Fibroblast of gingiva (primary cell): ENCODE measurements at places on chromosomes 7 and 10.
A peak's percentile ranks its signal among the peaks of the same experiment; 100 is the strongest.

DNA sequence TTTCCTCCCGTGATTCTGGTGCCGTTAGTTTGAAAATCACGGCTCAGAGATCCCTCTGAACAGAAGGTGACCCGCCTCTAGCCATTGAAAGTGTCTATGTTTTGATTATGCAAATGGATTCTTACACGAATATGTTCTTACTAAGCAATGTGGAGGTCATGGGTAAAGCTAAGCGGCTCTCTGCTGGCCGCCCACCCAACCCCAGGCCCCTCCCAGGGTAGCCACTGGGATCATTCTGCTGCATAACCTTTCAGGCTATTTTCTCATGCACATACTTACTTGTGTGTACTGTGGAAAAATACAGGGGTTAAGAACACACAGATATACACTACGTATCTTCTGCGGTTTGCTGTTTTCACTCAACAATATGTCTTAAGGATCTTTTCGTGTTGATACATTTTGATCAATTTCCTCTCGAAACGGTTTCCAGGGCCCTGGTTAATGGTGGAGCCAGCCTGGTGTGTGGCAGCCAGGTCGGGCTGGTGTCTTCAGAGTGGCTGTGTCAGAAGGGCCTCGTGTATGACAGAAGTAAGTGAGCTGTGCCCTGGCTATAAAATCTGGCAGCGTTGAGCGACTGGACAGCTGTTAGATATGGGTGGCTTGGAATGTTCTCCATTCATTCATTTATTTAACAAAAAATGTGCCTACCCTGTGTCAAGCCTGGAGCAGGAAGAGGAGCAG lies 29.9 kb downstream of the ZNF783 start:
- DNase-seq: no peak

DNA sequence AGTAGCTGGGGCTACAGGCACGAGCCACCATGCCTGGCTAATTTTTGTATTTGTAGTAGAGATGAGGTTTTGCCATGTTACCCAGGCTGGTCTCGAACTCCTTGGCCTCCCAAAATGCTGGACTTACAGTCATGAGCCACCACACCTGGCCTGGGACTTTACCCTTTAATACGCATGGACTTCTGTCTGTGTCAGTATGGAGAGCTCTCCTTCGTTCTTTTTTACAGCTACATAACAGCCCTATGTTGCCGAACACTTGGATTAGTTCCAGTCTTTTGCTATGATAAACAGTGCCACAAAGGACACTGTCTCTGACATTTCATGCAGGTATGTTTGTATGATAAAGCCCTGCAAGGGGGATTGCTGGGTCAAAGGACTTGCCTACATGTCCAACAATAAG lies 10.9 kb upstream of the OAT start:
- no peak for DNase-seq

- DNase-seq: no peak
These were observed 22.6 kb downstream of the NKX2-3 start for GRCh38 chr10:99555371-99555770.

GRCh38 chr10:48378675-48379074 lies 72.2 kb downstream of the MAPK8 start:
- no peak for DNase-seq

DNA sequence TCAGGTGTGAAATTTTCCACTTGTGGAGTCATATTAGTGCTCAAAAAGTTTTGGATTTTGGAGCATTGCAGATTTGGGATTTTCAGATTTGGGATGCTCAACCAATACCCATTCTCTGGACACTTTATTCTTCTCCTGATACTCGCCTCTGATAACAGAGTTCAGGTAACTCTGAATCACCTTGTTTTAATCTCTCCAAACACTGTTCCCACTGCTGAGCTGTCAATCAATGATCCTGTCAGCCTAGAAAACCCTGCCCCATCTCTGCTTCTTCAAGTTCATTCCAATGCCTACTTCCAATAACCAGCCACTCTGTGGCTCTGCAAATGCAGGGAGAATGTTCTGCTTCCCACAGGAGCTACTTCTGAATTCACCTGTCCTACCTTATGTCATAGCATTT lies 21.8 kb downstream of the SGMS1 start:
- no peak for DNase-seq

GRCh38 chr10:16425449-16425848 lies 11.4 kb upstream of the PTER start:
- DNase-seq: no peak

DNA sequence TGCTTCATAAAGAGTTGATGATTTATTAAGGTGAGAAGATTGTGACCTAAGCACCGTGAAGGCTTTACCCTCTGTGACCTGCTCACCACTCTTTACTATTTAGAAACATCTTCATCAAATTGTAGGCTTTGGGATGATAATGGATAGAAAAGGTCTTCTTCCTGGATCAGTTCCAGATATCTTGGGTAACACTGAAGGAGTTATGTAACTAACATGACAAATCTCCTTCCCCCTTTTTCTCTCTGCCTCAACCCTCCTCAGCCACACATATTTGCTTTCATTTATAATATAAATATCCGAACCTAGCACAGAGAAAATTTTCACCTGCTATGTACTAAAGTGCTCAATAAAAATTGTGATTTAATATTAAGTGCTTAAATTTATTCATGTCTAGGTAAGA lies 151.5 kb downstream of the FRMD4A start:
- no peak for DNase-seq

GRCh38 chr10:84291384-84291783 lies 37.0 kb upstream of the CCSER2 start:
- peak; percentile 35 for DNase-seq

GRCh38 chr10:14712991-14713424 lies 61.7 kb downstream of the FAM107B start:
- peak; percentile 26 for DNase-seq

DNA sequence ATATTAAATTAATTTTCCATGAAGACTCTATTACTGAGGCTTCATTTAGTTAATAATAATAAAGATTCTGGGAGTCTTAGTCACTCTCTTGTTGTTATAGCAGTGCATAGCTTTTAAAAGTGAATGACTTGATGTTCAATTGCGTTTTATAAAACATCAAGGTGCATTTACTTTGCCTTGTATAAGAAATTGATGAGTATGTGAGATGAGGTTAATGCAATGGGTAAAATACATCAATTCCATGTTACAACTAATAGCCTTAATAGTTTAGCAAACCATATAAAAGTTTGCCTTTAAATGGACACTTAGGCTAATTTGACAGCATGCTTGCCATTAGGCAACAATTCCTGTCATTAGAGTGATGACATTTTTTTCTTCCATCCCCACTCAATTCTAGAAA lies 173.6 kb upstream of the TEX47 start:
- DNase-seq: no peak

DNA sequence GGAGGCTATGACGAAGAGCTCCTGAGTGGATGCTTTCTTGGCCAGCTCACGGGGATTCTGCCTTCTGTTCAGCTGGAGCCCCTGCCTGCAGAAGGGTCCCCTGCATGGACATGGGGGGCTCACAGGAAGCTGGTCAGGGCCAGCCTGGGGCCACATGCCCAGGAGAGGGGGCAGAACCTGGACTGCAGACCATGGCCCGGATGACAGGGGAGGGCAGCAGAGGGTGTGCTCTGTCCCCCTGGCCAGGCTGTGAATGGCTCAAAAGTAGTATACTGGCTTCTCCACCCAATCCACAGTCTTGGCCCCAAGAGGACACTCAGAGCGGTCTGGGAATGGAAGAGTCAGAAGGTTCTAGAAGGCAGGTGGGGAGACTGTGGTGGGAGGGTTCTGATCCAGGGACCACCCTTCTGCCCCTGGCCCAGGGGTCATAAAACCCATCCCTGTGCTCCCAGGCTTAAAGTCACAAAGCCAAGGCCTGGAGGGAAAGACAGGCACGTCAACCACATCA lies 40.3 kb downstream of the PPIF start:
- no peak for DNase-seq

- peak; percentile 63 for DNase-seq
These were observed at the start of gene FAM171A1 for GRCh38 chr10:15370856-15371701. TSS of gene FAM171A1 (minus strand) at chr10:15371289. CDS start at chr10:15371052, 237 bp downstream.

- peak; percentile 73 for DNase-seq
These were observed 173.2 kb downstream of the ZNF438 start for GRCh38 chr10:30858499-30858898.

DNA sequence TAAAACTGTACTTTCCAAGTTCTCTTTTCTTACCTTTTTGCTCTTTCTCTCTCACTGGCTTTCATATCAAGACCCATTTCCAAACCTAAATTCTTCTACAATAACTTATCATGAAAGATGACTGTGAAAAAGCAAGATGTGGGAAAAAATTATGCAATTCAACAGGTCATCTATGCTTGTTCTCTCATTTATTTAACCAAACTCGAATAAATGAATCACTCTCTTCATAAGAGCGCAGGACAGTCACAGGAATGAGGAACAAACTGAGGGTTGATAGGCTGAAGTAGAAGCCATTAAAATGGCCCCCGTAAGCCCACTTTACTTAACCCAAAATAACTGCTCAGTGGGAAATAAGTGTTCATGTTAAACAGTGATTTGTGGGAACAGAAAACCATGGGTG lies 1289.7 kb upstream of the SORCS1 start:
- DNase-seq: no peak

GRCh38 chr7:34361663-34362250 lies 296.3 kb upstream of the NPSR1 start:
- DNase-seq: no peak

DNA sequence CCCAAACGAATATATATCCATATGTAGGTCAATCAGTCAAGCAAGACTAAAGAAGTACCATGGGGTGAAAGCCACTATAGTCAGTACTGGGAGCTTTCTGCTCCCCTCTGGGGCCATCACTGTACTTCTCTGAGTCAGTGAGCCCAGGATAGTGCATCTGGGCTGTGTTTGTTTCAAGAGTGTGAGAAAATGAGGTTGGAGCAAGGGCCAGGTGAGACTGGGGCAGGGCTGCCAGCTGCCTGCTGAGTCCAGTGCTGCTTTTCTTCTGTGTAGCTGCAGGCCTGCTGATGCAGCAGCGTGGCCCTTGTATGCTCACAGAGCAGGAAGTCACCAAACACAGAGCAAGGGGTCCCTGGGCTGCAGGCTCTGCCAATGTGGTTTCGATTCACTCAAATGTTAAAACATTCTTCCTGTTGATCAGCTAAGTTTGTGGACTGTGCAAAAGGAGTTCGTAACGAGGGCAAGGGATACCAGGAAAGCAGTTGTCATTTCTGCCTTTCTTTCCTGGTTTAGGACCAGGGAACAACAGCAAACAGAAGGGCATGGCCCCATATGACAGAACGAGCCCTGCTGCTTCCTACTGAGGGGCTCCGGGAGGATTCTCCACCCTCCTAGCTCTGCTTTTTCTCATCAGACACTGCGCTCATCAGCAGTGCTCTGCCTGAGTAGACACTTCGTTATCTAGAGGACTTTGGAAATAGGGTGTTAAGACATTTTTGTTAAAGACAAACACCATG lies 65.4 kb upstream of the TNS3 start:
- no peak for DNase-seq

GRCh38 chr7:118974836-118975235 lies 750.3 kb downstream of the ANKRD7 start:
- peak; percentile 30 for DNase-seq

- peak; percentile 8 for DNase-seq
These were observed 711.2 kb upstream of the NRP1 start for GRCh38 chr10:34045571-34046190.

DNA sequence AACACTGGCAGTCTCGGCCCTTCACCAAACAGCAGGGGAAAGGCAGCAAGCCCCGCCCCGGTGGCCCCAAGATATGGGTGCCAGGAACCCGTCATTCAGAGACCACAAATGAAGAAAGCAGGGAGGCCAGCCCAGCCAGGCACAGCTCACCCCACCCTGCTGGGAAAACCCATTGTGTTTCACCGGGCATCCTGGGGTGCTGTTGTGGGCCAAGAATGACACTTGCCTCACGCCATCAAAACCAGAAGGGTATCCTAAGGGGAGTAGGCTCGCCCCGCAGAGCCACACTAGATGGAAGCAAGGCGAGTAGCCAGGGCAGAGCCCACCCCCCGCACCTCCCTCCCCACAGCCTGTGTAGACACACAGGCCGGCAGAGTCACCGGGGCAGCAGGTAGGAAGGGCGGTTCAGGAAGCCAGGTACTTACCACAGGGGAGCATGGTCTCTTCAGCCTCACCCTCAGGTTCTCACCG lies 72.5 kb upstream of the KCNMA1 start:
- DNase-seq: no peak

DNA sequence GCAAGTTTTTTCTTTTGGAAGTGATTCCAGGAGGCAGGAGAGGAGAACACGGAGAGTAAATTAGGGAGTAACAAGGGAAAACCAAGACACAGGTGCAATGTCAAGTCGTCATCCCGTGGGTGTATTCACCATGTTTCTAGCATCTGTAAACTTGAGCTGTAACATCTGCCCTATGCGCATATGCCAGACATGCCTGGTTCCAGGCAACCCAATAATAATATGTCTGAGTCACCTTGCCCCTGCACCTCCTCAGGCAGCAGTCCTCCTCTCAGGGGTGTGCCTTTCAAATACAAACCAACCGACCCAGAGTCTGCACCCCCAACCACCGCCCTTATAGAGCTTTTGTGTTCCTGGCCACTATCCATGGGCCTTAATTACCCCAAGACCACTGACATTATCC lies 107.0 kb upstream of the PDE1C start:
- no peak for DNase-seq

- no peak for DNase-seq
These were observed 96.4 kb upstream of the DIP2C start for GRCh38 chr10:785861-786214.

DNA sequence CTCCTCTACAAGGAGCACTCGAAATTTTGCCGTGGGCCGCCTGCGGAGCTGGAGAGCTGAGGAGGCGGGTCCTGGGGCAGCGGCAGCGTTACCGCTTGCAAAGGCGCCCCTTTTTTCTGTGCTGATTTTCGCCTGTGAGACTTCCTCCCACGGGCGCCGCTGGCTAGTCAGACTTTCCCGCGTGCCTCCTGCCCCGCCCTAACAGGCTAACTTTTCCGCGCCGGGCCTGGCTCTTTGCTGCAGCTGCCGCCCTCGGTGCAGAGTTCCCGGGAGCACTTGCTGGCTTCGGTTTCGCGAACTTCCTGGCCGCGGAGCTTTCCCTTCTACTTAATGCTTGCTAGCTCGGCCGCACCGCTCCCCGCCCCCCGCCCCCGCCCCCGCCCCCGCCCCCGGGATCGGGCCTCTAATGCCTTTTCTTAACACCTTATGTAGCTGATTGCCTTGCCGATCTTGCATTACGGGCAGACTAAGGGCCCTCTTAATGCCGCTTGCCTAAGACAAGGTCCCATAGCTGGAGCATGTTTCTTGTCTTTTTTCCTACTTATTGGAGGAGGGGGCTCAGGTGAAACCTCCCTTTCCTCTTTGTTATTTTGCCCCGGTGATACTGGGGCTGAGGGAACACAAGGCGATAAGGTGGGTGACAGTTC lies 37.9 kb upstream of the RASGEF1A start:
- DNase-seq: peak; percentile 26

DNA sequence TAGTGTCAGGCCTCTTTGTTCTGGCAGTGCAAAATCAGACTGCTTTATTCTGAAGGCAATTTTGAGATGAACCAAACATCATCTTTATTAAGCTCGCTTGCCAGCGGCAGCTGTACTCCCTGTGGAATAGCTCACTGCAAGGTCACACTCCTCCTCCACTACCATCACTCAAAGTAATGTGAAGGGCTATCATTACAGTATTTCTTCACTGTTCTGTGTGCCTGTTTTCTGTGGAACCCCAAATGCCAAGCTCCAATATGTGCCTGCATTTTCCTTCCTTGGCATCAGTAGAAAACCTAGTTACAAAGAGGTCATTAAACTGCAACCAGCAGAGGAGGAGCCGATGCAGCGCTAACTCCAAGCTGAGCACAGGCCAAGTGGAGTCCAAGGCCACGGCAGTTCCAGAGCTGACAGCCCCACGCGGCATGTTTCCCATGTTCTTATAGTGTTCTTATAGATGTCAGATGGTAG lies 21.4 kb downstream of the BCCIP start:
- DNase-seq: no peak
